Umbilical cord (tissue), 2 donors: ENCODE measurements at places on chromosomes 2 and 18. TPM values are rescaled to one million over a fixed set of nuclear protein-coding genes. Genes with fewer than 3 reads are reported as not detected.

DNA sequence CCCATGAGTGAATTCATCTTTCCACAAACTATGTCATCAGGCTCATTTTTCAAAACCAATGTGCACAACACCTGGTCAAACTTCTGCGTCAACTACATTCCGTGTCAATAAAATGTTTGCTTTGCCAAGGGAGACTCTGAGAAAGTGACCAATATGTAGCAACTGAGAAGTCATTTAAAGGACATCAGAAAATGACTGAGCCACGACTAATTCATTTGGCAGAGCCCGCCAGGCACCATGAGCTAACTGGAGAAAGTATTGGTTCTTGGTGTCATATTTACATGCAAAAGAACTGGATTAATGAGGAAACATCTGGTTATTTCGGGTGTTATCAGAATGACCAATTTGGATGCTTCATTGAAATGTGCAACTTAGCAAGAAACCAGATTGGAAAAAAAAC is 7.2 kb downstream of the RND3 start:
- DNase-seq = no peak

DNA sequence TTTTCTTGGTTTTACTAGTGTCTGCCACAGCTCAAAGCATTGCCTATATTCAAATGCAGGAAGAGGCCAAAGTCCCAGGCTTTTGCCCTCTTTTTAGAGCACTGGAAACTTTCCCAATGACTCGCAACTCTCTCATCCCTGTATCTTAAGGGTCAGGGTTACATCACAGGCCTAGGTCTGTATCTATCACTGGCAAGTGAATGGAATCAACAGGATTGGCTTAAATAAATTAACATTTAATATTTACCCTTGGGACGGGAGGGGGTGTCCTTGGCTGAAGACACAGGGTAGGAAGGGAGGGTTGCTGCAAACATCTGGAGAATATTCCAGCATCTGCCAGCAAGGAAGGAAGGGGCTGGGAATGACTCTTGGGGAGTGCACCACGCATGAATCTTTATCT is 242.6 kb downstream of the SLC4A3 start:
- no peak for DNase-seq

- DNase-seq = no peak
These were observed 216.1 kb downstream of the ETAA1 start for GRCh38 chr2:67613227-67613626.

DNA sequence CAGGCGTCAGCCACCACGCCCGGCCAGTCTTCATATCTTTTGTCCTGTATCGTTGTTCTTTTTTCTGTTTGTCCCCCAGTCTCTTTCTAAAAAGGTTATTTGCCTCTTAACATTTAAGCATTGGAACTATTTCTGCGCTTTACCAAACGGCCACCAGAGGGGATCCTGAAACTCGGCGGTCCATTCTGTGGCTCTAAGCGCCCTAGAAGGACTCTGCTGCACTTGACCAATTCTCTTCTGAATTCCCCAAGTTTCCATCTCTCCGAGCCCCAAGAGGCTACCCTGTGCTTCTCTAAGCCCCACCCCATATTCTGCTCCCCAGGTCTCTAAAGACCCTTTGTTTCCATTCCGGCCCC is 33.1 kb upstream of the REG3G start:
- peak; percentile 30 for DNase-seq

GRCh38 chr2:85413592-85414420 is 3.6 kb upstream of the CAPG start:
- DNase-seq = peak; percentile 82

DNA sequence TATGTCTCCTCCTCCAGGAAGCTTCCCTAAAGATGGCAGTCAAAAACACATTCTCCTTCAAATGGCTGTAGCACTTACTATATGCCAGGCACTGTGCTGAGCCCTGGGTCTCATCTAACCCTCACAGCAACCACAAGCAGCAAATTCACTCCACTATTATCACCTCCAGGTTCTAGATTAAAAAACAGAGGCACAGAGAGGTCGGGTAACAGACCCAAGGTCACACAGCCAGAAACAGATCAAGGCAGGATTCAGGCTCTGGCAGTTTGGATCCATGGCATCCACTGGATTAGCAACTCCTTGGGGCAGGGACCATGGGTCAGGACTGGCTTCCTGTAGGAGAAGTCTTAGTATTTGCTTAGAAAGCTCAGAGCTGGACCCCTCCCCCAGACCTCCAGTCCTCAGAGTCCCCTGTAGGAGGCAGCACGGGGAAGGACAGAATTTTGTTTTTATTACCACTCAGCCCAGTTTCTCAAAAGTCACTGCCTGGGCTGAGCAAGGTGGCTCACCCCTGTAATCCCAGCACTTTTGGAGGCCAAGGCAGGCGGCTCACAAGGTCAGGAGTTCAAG is 34.4 kb downstream of the ZFP36L2 start:
- no peak for DNase-seq

DNA sequence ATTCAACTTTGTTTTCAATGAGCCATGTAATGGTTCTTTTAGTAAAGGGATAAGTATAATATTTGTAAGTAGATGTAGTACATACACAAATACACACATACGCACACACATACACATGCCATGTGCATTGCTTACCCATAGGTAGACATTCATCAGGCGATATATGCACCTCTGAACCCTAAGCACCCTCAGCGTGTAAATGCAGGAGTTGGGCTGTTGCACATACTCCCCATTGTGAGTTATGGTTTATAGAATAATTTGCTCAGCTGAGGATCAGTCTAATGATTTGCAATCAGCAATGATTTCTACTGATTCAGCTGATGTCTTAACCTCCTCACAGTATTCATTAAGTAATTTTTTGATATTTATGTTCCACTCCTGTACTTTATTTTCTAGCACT is 217.6 kb upstream of the ETAA1 start:
- no peak for DNase-seq

DNA sequence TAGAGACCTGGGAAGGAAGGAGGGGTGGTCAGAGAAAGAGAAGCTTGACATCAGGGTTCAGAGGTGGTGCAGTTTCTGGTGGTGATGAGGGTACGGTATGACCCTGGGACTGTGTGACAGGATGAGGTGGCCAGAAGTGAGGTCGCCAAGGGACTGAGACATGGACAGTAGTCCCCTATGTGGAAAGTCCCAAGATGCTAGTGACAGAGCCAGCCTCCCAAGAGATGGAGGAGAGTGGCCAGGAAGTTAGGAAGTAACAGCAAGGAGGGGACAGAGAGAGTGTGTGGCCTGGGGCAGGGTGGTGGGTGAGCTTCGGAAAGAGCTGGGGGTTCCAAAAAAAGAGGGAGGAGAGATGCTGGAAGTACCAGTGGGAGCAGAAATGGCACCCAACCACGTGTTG is 66.0 kb downstream of the SMAD7 start:
- no peak for DNase-seq

The CMPK2 gene
- total RNA-seq = 15.6 TPM

The IL1R2 gene
- 3.6 TPM for total RNA-seq

The UGT1A5 gene
- total RNA-seq = not detected

The ECEL1 gene
- total RNA-seq = 3.9 TPM
